ENCODE measurements at places on chromosomes 6 and 20. TPM values are rescaled to one million over a fixed set of nuclear protein-coding genes. Genes with fewer than 3 reads are reported as not detected.
A peak's percentile ranks its signal among the peaks of the same experiment; 100 is the strongest.

- no peak for DNase-seq
These were observed 47.2 kb upstream of the FAM8A1 start for GRCh38 chr6:17552861-17553260.

Gene OR11A1
- polyA plus RNA-seq: not detected

Gene LAMP5
- polyA plus RNA-seq: 0.92 TPM

- peak; percentile 7 for DNase-seq
These were observed 2.1 kb downstream of the NFYA start for GRCh38 chr6:41074692-41075436.

Gene ENPP5
- 1.4 TPM for polyA plus RNA-seq

Gene DDX43
- 1.5 TPM for polyA plus RNA-seq

GRCh38 chr6:44471271-44471981, 83.9 kb downstream of the CDC5L start:
- DNase-seq: no peak

DNA sequence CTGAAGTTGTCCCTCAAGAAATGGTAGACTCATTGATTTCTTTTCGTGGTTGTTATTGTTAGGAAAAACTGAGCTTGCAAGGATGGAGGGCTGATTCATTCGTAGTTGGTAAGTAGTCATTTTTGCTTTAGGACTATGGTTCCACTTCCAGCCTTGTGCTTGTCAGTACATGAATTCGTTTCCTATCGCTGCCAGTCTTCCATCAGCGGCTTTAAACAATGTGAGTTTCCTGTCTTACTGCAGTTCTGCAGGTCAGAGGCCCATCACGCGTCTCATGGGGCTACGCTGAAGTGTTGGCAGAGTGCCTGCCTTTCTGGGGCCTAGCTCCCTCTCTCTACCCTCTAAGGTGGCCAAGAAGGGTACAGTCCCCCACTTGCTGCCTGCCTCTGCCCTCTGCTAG, 11.4 kb upstream of the MDFI start:
- no peak for DNase-seq

Gene DUSP15
- not detected for polyA plus RNA-seq

Gene CASS4
- polyA plus RNA-seq: 65.8 TPM

DNA sequence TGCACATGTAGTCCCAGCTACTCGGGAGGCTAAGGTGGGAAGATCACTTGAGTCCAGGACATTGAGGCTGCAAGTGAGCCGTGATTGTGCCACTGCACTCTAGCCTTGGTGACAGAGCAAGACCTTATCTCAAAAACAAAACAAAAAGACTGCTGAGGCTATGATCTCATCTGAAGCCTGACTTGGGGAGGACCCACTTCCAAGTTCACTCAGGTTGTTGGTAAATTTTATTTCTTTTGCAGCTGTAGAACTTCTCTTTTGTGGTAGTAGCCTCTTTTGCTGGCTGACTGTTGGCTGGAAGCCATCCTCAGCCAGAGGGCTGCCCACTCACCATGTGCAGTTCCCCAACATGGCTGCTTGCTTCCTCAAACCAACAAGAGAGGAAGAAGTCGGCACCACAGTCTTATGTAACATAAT, 36.8 kb upstream of the ME1 start:
- no peak for DNase-seq

- no peak for DNase-seq
These were observed 6.6 kb downstream of the BFSP1 start for GRCh38 chr20:17524560-17524959.

DNA sequence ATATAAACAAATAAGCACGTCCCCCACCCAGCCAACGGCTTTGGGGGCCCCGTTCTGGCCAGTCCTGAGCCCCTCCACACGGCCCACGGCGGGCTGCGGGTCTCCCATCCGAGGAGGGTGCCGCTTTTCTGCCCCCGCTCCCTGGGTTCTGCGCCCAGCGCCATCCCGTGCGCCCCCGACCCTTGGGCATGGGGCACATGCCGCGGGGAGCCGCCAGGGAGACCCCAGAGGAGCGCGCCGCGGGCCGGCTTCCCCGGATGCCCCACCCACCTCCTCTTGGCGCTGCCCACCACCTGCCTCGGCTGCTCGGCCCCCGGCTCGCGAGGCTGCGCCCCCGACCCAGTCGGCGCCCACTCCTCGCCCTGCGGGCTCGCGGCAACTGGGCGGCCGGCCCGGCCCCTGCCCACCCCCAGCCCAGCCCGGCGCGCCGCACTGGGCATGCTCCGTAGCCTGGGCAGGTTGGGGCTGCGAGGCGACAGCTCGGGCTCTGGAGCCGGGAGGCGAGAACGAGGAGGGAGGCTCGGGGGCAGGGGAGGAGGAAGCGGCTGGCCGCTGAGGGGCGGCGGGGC, 570 bp upstream of the PLCB4 start:
- no peak for DNase-seq

DNA sequence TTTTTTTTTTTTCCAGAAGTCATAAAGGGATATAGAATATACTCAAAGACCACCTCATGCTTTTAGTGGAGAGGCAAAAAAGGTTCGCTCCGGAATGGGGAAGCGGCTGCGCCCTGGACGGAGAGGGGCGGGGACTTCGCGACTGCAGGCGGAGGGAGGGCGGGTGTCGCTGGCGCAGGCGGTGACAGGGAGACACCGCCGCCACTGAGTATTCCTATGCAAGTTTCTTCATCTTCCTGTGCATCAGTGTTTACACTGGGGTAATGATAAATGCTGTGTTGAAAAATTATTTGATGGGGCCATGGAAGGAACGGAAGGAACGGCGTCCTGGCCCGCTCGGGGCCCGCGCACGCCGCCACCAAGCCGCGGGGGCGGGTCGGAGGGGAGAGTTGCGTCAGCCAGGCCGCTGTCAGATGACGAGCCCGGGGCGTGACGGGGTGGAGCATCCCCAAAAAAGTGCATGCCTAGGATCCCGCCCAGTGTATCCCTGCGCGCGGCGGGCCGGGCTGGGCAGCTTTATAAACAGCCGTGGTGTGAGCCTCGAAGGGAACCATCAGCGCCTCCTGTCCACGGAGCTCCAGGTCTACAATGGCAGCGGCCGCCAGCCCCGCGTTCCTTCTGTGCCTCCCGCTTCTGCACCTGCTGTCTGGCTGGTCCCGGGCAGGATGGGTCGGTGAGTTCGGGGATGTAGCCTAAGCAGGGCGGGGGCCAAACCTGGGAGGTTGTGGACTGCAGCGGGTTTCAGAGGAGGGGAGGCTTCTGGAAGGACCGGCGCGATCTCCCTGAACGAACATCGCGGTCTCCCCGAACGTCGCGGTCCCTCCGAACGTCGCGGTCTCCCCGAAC, at the start of gene ULBP1:
TSS of gene ULBP1 (plus strand) at position 482 of the 846 bp plus-strand sequence. CDS start at position 589, 107 bp downstream.
- peak; percentile 89 for DNase-seq
